ENCODE measurements at places on chromosomes 1 and 21.

DNA sequence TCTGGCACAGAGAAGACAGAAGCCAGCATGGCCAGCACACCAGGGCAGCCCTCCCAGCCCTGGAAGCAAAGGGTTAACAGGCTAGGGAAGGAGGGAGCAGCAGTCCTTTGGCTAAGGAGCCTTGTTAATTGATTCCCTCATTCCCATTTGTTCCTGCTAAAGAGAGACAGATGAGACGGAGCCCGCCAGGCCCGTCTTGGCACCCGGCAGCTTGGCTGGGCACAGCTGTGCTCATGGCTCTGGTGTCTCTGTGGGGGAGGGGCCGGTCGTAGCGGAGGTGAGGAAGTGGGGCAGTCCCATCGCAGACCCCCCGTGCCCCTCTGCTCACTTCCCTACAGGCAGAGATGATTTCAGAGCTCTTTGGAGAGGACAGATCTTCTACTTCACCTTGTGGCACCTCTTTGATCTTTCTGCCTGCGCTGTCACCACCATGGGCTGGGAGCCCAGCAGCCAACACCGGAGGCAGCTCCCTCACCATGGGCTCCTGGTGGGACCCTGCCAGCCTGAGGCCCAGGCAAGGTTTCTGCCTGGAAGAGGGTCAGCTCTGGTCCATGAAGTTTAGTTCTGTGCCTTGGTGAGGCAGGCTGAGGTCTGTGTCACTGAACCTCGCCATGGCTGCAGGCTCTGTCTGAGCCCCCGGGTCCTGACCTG is 38.0 kb downstream of the FOXO6 start:
- DNase-seq = peak; percentile 98

- DNase-seq = peak; percentile 79
Measured at GRCh38 chr1:180928331-180929230, 15.9 kb downstream of the KIAA1614 start.

DNA sequence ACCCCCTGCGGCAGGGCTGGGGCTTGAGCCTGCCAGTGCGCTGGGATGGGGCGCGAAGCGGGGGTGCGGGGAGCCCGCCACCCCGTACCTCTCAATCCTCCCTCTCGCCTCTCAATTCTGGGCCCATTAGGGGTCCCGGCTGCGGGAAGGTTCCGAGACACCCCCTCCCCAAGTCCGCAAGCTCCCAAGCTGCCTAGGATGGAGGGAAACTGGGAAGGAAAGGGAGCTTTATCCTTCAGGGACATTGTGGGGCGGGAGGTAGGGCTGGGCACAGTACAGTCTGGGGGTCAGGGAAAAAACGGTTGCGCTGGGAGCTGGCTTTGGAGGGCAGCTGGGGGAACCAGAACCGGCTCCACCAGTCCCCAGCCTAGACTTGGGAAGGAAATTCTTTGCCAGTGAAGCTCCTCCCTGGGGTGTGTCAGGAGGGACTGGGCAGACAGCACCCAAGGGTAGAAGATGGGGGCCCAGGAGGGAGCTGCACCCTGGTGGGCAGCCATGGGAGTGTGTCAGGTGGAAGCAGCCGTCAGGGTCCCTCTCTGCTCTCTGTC is 904 bp downstream of the GJB3 start:
- DNase-seq = no peak

GRCh38 chr21:34336245-34336644 is 27.6 kb upstream of the KCNE2 start:
- no peak for DNase-seq

DNA sequence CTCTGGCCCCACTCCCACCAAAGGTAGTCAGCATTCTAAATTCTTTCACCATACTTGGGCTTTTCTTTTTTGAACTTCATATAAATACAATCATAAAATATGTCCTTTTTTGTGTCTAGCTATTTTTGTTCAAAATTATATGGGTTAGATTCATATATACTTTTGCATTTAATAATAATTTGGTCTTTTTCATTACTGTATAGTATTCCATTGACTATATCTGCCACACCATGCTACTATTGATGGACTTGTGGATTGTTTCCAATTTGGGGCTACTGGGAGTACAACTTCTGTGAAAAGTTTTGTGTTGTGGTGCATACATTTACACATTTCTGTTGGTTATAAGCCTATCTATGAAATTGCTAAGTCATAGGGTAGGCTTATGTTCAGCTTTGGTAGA is 85.7 kb downstream of the GLUL start:
- no peak for DNase-seq

- no peak for DNase-seq
Measured at GRCh38 chr1:110600716-110601115, 5.4 kb downstream of the KCNA2 start.
